ENCODE measurements at places on chromosomes 3 and 15.

DNA sequence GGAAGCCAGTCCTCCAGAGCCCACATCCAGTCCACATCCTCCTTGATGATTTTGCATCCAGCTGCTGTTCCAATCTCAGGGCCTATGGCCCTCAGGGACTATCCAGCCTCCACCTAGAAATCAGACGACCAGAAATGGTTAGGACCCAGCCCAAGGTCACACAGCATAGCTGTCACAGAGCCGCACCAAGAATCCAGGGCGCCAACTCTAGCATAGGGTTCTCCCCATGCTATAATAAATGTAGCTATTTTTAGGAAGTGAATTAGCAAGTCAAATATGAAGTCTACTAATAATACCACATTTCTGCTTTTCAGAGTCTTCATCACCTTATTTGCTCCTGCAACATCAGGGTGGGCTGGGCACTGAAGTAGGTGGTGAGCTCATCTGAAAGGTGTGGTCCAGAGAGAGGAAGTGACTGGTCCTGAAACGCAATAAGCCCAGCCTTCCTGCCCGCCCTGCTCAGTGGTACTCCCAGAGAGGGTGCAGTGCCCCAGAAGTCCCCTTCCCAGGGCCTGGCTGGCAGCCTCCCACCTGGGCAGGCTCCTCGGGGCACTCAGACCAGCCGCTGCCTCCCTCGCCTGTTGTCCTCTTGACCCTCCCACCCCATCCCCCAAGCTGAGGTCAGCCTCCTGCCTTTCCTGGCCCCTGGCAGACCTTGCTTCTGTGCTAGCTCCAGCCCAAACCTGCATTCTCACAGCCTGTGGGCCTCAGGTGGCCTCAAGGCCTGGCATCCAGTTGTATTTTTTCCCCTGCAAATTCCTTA lies 17.6 kb upstream of the CYP11A1 start:
- DNase-seq = peak; percentile 79

- no peak for DNase-seq
Measured at GRCh38 chr15:50116477-50116876, 2.6 kb downstream of the ATP8B4 start.

GRCh38 chr3:57815036-57815435 lies 58.9 kb downstream of the SLMAP start:
- DNase-seq = peak; percentile 33

GRCh38 chr3:195048059-195048905 lies 222.7 kb downstream of the XXYLT1 start:
- no peak for DNase-seq

- DNase-seq = no peak
Measured at GRCh38 chr15:68561901-68562300, 16.9 kb upstream of the CORO2B start.

DNA sequence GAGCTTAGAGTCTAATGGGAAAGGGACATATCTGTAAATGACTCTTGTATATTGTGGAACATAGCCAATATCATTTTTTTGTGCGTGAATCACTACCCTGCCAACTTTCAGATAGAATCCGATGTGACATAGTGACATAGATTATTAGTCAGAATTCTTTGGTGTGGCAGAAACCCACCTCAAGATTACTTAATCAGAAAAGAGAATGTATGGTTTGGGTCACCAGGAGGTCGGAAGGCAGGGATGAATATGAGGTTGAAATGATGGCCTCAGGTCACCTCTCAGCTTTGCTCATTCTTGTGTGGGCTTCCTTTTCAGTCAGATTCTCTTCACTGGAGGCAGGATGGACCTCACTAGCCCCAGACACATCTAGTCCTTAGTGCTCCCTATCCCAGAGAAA lies 41.4 kb downstream of the SNAPC5 start:
- DNase-seq = peak; percentile 37

DNA sequence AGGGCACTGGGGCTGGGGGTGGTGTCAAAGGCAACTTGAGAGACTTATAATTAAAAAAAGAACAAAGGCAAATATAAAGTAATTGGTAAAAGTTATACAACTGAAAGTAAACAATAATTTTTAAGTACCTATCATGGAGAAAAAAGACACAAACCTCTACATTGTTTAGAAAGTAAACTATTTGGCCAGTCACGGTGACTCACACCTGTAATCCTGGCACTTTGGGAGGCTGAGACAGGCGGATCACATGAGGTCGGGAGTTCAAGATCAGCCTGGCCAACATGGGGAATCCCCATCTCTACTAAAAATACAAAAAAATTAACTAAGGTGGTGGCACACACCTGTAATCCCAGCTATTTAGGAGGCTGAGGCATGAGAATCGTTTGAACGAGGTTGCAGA lies 25.8 kb downstream of the RPSA start:
- DNase-seq = no peak

DNA sequence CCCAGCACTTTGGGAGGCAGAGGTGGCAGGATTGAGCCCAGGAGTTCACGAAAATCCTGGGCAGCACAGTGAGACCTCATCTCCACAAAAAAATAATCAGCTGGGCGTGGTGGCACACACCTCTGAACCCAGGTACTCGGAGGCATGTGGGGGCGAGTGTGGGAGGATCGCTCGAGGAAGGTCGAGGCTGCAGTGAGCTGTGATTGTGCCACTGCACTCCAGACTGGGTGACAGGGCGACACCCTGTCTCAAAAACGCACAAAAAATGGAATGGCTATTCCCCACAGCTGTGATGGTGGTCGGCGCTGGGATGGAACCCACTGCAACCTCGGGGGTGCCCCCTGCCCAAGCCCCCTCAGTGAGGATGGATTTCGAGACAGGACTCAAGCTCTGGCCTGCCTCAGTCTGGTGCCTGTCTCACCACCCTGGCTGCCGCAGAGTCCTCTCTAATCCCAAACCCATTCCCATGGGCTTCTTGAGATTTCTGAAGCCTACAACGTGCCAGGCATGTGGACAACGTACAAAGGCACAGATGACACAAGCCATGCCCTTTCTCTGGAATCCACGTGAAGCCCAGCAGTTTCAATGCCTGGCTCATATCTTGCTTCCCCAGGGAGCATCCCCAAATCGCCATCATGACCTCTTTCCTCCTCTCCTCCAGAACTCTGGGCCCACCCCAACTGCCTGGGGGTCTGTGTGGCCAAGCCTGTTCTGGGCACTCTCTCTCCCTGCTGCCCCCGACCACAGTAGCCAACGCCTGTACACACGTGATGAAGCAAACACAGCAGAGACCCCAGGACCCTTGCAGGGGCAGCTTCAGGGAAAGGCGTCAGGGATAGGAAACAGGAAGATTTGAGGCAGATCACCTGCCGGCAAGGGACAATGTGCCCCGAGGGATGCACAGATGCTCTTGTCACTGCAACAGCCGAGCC lies 32.4 kb downstream of the ADAMTS17 start:
- no peak for DNase-seq

GRCh38 chr3:197906023-197906849 lies 43.8 kb upstream of the RPL35A start:
- peak; percentile 91 for DNase-seq

- DNase-seq = no peak
Measured at GRCh38 chr3:150738688-150739087, 24.3 kb downstream of the SIAH2 start.

DNA sequence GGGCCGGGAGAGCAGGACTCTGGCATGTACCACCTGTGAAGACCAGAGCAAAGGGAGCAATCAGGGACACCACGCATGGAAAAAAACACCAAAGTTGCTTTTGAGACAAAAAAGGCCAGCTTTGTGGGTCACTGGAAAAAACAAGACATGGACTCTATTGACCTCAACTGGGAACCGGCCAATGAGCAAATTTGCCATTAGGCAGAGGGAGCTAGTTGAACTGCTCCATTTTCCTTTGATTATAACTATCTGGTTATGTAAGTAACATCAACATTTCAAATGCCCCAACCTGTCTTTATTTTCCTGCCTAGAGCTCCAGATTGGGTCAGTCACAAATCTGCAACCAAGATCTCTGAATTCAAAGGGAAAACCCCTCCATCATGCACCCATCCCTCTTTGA lies 86.0 kb downstream of the ZNF385D start:
- DNase-seq = no peak

DNA sequence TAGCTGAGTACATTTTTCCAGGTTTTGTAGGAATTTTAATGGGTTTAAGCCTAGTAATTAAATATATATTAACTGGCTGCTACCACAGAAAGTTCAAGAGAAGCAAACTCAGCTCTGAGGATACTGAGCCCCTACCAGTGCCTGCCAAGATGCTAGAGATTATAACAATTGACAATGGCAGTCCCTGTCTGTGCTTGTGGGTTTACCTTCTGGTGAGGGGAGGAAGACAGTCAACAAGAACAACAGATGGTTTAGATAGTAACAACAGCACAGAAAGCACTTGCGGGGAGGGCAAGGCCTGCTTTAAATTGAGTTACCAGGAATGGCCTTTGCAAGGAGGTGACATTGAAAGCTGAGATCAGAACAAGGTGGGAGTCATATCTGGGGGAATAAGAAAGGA lies 56.6 kb upstream of the ARHGEF3 start:
- DNase-seq = no peak

DNA sequence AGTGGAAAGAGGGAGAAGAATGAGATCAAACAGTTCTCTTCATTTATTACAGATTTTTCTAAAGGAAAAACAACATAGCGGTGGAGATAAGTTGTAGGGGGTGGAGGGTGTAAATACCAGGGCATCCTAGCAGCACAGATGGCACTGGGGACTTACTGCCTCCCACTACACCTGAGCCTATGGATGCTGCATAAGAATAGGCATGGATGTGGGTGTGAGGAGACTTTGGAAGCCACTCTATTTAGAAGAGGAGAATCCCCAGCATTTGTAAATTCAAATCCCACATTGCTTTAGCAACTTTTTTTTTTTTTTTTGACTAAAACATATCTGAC lies 27.4 kb upstream of the IL1RAP start:
- DNase-seq = no peak

GRCh38 chr15:90654233-90655136 lies 62.7 kb upstream of the BLM start:
- no peak for DNase-seq

DNA sequence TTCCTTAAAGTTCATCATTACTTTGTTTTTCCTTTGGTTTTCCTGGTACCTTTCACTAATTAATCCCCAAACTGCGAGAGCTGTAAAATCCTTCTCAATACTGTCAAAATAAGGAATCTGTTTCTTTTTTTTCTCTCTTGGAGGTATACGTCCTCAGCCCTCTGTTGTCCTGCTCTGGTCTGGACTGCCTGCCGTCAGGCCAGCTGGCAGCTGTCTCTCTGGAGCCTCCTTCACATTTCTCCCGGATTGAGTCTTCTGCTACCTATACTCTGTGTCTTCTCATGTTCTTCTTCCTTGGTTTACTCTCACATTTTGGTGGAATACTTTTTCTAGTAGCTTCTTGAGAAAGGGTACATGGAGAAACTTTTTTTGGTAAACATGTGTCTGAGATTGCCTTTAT lies 13.8 kb downstream of the TATDN2 start:
- DNase-seq = no peak

DNA sequence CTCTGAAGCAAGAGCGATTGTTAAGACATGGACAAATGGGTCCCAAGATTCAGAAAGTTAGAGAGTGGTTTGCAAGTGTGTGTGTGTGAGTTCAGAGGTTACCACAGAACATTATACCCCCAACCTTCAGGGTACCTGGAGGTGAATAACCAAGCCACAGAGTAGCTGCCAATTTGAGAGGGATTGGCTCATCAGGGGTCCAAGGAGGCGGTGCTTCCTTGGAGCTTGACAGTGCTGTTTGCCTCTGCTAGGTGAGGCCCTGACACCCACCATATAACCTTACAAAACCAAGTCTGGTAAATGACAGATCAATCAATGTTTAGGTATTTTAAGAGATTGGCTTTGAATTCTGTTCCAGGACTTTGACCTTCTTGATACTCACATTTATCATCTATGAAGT lies 35.7 kb downstream of the LRTM1 start:
- DNase-seq = no peak

DNA sequence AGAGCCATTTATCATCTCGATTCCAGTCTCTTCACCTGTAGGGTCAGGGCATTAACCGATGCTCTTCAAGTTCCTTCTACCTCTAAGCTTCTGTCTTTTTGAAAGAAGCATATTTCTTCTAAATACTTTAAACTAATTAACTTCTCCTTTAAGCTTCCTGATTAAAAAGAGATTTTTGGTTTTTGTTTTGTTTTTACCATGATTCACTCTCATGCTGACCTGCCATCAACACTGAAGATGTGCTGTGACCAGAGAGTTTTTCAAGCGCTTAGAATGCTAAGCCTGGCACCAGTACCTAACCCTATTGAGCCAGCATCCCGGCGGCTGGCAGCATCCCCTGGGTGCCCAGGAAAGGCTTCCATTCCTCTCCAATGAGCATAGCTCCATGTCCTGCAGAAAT lies 89.3 kb downstream of the FOXP1 start:
- DNase-seq = no peak

DNA sequence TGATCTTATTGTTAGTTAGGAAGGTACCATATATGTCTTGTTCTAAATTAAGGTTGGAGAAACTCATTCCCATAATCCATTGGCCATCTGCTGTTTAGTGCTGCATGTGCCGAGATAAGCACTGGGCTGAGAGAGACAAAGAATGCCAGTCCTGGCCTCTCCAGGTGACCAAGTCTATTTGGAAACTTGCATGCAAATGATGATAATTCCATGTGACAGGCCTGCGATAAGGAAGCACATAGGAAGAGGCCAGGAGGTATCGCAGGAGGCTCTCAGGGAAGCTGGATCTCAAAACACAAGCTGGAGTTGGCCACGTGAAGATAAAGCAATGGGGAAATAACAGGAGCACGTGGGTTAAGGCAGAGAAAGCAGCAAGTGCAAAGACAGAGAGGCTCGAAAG lies 39.7 kb downstream of the MYO5C start:
- DNase-seq = no peak

DNA sequence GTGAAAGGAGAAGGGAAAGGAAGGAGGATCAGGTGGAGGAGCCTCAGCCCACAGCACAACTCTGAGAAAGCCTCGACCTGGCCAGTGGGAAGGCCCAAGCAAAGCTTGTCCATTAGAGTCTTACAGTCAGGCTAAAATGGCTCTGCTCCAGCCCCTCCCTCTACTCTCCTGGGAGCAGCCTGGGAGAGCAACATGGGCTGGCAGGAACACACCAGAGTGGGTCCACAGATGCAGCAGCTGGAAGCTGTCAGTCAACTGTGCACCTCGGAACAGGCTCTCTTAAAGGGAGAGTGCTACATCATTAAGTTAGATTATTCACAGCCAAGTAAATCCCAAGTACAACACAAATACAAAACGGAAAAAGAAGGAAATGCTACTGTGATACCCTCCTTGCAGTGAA lies 98.0 kb upstream of the LIMD1 start:
- DNase-seq = no peak

Data from activated T-cell treated with anti-CD3 and anti-CD28 coated beads, Interleukin-2, amount 50 U/mL, for 48 hours (primary cell).